Femur (tissue), 1 donor: ENCODE measurements at places on chromosomes 1 and 21.

DNA sequence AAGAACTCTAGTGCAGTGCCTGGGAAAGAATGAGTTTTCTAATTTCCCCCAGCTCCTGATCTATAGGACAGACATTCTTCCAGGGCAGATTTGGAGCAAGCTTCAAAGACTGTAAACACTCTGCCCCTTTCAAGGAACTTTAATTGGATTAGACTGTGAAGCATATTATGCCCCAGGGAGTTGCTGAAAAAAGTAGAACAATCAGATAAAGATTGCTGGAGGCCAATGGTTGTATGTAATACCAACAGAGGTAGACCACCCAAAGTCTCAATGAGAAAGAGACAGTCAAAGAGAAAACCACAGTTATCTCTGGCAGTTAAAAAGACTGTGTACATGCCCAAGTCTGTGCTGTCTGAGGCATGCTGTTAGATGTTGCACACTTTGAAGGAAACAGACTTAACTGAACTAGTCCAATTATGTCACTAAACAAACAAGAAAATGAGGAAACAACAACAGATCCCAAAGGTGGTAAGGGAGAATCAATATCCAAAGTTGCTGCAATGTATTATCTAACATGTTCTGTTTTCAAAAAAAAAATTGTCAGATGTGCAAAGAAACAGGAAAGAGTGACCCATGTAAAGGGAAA, 24.4 kb downstream of the C4BPA start:
- DNase-seq: no peak

- no peak for DNase-seq
Measured at GRCh38 chr1:223670458-223671159, 5.1 kb upstream of the CAPN8 start.

DNA sequence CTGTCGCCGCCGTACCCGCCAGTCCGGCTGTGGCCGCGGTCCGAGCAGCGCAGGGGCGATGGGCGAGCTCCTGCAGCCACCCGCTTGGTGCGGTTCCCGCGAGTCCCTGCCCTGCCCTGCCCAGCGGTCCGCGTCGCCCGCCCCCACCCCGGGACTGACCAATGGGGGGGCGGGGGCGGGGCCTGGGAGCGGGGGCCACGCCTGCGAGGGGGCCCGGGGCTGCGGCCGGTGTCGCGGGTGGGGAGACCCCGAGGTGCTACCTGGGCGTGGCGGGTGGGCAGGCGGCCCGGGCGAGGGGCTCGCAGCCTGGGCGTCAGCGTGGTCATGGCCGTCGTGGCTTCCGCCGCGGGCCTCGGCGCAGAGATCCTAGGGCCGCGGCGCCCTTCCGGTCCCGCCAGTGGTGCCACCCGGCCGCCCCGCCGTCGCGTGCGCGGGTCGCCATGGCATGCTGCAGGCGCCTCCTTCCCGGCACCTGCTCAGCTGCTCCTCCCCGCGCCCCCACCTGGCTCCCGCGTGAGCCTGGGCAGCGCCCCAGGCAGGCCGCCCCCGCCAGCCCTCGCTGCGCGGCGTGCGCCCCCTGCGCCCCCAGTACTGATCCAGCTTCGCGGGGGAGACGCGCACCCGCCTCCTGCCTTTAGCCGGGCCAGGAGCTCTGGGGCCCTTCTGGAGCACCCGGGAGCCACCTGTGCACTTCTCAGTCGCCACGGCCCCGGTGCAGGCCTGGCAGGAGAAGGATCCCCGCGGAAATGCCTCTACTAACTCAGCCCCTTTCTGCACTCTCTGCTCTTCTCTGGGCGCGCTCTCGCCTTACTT, at the start of gene BMP8B:
Gene BMP8B, minus strand, starts transcription at position 108 of the 813 bp plus-strand sequence. CDS start 380 bp downstream, outside the sequence.
- peak; percentile 67 for DNase-seq

DNA sequence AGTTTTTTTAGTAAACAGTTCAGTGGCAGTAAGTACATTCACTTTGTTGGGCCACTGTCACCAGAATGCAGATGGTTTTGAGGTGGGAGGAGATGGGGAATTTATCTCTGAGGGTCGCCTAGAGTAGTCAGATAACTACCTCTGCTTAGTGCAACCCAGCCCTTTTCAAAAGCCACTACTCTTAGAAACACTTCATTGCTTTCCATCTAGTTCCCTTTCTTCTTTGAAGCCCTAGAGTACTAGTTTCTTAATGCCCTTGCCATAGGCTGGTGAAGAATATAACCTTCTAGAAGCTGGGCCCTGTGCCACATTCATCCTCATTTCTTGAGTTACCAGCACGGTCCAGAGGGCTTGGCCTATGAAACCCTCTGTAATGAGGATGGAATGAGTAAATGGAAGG, 28.4 kb upstream of the ST3GAL3 start:
- no peak for DNase-seq

DNA sequence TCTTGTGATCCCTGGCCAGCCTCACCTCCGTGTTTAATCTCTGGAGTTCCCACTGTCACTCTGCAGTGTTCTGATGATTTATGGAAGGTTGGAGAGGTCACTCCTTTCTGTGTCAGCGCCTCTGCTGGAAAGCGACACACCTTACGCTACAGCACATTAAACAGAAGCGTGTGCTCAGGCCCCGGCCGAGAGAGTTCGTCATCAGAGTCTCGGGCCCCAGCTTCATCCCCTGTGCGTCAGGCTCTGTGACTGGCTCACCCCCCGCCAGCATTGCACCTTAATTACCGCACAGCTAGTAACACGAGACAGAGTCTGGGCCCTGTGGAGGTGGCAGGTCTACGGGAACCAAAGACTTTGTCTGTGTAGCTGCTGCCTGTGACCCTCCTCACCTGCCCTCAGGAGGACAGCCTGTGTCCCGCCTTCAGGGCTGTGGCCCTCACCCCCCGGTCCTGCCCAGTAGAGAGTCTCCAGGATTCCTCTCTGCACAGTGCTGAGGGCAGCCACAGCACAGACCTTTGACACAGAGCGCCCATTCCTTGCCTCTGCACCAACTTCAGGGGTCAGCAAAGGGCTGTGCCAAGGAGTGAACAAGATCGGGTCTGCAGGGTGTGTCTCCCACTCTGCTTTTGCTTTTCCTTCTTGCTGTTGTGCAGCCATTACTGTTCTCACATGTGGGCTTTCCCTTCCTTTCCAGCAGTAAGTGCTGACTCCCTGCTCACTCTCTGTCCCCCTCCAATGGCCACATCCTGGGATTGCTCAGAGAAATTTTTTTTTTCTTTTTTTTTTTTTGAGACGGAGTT, 157.6 kb downstream of the PGBD5 start:
- peak; percentile 60 for DNase-seq

- DNase-seq: no peak
Measured at GRCh38 chr21:41623945-41624344, 116.0 kb upstream of the TMPRSS2 start.

DNA sequence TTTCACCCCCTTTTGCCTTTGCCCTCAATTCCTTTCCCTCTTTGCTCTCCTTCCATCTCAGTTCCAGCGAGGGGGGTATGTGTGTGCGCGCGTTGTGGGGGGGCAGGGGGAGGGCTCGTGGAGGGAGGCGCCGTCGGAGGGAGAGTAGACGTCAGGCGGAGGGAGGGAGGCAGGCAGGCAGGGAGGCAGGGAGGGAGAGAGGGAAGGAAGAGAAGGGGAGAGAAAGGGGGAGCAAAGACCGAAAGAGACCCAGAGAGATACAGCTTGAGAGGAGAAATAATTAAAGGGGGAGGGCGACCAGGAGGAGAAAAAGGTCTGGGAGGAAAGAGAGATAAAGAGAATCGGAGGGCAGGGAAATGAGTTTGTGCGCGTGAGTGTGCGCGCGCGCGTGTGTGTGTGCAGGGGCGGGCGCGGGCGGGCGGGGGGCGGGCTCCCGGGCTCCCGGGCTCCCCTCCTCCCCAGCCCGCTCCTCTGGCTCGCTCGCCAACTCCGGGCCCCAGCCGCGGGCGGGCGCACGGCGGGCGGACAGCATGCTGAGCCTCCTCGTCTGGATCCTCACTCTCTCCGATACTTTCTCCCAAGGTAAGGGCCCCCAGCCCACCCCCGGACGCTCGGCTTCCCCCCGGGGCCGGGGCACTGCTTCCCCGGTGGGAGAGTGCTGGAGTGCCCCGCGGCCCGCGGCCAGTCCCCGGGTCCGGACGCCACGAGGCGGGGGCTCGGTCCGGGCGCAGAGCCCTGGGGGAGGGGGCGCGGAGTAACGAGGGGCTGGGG, at the start of gene KIRREL1:
Gene KIRREL1, plus strand, starts transcription at position 499 of the 771 bp plus-strand sequence. Its CDS starts 32 bp downstream, at position 531.
- peak; percentile 87 for DNase-seq

GRCh38 chr21:29187944-29188343, 57.5 kb downstream of the MAP3K7CL start:
- no peak for DNase-seq

DNA sequence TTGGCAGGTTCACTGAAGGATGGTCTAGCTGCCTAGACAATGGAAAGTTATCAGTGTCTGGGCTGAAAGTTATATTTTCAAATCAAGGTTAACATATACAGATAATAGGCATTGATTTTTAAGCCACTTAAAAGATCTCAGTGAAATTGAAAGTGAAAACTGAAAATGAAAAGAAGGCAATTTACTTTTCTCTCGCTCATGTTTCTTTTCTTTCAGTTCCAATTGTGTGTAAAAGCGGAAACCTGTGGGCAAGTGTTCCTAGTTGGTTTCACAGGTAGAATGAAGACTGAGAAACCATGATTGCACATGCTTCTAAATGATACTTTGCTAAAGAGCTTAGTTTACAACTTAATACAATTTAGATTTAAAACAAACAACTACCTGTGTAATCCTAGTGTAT, 383.7 kb downstream of the ZP4 start:
- no peak for DNase-seq

- DNase-seq: no peak
Measured at GRCh38 chr1:219676012-219676765, 63.3 kb upstream of the ZC3H11B start.

- no peak for DNase-seq
Measured at GRCh38 chr1:173555651-173556305, 47.1 kb downstream of the SLC9C2 start.

GRCh38 chr1:35519432-35519831, 37.8 kb downstream of the KIAA0319L start:
- DNase-seq: no peak

DNA sequence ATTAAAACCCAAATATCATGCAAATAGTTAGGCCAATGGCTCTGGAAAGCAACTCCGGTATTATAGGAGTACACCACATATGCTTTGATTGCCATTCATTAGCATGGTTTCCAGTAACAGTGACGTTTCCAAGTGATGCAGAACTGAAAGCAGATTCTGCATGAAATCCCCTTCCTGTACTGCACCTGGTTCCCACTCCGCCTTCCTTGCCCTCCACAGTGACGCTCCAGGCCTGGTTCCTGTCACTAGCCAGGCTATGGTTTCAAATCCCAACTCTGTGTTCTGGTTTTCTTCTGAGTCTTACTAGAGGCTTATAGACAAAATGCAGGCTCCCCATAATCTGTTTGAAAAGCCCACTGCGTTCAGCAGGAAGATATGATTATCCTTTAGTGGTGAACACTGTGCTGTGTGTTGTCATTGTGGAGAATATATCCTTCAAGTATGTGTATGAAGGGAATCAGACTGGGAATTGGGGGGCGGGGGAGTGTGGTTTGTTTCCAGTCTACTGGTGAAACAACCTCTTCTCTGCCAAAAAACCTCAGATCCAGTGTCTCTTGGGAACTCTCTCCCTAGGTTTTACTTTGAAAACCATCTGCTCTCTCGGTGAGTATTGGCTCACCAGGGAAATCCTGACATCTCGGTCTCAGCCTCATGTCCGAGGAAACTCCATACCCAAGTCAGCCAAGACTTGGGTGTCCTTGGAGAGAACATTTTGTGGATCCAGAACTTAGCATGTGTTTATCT, 78.7 kb downstream of the TYW3 start:
- DNase-seq: no peak

DNA sequence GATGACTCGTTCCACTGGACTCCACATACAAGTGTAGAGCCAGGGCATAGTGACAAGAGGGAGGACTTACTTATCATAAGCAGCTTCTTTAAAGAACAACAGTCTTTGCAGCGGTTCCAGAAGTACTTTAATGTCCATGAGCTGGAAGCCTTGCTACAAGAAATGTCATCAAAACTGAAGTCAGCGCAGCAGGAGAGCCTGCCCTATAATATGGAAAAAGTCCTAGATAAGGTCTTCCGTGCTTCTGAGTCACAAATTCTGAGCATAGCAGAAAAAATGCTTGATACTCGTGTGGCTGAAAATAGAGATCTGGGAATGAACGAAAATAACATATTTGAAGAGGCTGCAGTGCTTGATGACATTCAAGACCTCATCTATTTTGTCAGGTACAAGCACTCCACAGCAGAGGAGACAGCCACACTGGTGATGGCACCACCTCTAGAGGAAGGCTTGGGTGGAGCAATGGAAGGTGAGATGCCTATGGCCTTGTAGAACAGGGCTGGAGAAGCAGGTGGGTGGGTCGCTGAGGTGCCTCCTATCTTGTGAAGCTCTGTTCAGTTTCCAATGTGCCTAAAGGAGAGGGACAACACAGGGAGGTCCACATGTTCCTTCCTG, 12.1 kb downstream of the MIA3 start:
- no peak for DNase-seq

- DNase-seq: no peak
Measured at GRCh38 chr1:192831706-192832355, 23.0 kb downstream of the RGS2 start.

GRCh38 chr1:54391450-54392209, 14.6 kb downstream of the SSBP3 start:
- no peak for DNase-seq

DNA sequence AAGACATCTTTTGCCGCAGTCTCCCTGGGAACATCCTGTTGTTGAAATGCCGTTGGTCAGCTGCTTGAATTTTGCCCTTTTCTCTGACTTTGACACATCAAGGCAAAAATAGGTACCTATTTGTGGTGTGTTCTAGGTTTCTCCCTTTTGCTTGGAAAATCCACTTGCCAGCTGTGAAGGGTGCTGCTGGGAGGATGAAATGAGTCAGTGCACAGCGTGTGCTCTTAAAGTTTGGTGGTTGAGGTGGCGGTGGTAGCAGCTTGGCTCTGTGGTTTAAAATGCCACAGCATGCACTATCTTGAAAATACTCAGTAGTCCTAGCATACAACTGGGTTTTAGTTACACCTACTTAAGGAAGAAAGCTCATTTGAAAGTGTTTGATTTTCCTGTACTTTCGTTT, 183.8 kb downstream of the DHRS3 start:
- peak; percentile 51 for DNase-seq

GRCh38 chr1:245986404-245987218, 520.5 kb downstream of the SMYD3 start:
- DNase-seq: no peak

DNA sequence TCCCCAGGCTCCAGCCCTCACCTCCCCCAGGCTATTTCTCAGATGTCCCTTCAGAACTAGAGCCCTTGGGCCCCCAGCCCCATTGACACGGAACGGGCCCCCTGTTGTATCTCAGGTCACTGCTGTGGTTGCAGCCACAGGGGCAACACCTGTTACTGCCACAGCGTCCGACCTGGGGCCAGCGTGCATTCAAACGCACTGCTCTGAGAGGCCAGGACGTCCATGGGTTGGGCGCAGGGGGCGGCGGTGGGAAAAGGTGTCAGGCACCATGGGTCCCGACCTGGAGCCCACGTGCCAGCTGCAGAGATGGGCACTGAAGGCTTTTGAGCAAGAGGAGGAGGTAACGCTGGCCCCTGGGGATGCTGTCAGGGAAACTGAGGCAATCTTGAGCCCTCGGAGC, 13.3 kb downstream of the FAAP20 start:
- DNase-seq: no peak

GRCh38 chr1:38173848-38174247, 127.3 kb upstream of the POU3F1 start:
- DNase-seq: no peak
